ENCODE measurements at places on chromosomes 2 and 18. TPM values are rescaled to one million over a fixed set of nuclear protein-coding genes. Genes with fewer than 3 reads are reported as not detected.

The SERPINB7 gene
- total RNA-seq: not detected

DNA sequence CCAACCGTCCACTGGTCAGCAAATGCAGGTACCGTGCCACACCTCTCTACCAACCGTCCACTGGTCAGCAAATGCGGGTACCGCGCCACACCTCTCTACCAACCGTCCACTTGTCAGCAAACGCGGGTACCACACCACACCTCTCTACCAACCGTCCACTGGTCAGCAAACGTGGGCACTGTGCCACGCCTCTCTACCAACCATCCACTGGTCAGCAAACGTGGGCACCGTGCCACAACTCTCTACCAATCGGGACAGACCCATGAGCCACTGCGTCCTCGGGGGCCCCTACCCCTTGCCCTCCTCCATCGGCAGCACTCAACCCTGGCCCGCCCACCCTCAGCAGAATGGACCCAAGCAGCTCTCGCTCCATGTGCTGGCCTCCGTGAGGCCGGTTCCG, 226.4 kb upstream of the SALL3 start:
- no peak for DNase-seq

DNA sequence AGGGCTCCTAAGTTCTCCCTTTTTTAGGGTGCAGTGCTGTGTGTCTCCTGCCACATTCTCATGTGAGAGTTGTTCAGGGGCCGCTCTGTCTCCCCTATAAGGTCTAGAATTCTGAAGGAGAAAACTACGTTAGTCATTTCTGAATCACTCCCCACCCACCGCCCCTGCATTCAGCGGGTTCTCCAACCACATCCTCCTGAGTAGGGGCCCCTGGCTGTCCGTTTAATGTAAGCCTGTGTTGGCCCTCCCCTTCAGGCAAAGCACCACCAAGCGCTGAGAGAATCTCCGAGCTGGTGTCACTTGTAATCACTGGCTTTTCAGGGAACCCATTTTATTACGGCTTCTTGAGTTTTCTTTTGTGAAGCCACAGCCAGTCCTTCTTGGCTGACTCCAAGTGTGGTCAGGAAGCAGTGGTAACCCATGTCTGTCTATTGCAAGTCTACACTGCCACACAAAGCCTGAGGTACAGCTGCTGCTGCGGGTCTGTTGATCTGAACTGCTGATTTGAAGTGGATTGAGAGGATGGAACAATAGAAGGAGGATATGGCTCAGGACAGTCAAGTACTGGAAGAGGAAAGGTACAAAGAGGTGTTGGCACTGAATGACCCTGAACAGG, 16.9 kb downstream of the LCT start:
- DNase-seq: no peak

- no peak for DNase-seq
Measured at GRCh38 chr2:60679036-60679780, 76.9 kb upstream of the PAPOLG start.

DNA sequence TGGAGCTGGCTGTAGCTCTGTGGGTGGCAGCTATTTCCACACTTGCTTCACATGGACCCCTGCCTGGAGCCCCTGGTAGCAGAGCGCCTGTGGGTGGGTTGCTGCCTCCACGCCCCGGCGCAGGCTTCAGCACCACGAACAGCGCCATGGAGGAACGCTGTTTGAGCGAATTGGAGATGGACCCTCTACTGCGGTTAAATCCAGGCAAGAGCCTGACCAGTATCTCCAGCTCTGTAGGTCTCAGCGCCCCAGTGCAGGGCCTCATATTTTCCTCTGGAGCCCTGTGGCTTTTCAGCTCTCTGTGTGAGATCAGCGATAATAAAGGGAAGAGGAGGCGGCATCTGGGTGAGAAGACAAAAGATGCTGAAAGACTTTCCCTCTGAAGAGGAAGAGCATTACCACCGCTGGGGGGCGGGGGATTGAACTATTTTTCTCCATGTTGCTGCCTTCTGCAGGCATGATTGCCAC, 12.0 kb downstream of the ONECUT2 start:
- DNase-seq: peak; percentile 62

The FBXO41 gene
- total RNA-seq: 14.0 TPM

- no peak for DNase-seq
Measured at GRCh38 chr2:52934323-52934898, 833.2 kb upstream of the CHAC2 start.

The PROC gene
- total RNA-seq: not detected

DNA sequence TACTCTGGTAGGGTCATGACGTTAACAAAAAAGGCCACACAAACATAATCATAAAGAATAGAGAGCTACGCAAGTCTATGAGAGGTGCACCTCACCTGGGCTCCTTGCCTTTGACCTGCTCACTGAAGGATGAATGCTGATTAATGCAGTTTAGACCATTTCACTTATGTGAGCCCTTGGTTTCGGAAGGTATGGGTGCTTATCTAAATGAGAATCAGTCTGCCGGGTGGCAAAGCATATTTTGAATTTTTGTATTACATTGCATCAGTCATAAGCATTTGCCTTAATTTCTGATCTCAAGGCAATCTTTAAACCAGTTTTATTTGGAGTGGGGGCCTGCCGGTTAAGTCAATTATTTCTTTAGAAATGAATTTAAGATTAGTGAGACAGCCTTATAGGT, 42.8 kb downstream of the SLC9A4 start:
- no peak for DNase-seq

- no peak for DNase-seq
Measured at GRCh38 chr2:234967201-234967869, 15.5 kb downstream of the SH3BP4 start.

DNA sequence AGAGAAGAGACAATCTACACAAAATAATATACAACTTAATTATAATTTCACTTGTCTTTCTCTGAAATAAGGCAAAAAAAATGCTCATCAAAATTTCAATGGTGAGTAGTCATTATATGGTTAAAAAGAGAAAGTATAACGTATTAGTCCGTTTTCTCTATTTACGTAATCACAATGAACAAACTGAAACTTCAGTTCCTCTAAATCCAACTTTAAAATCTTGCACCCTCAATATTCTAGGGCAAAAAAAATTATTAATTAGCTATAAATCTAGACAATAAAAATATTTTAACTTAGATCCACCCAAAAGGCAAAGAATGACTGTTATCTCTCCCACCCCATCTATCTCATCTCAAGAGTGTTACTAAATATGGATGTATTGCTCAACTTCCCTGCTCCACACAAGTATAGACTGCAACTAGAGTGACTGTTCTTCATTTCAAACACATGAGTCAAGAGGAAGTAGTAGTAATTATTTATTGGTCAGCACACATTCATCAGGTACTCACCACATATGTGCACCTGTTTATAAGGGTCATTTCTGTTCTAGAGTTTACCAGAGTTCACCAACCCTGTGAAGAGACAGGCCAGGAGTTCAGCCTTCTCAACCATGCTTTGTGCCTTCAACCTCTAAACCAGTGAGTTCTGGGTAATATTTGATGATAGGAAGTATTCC, 36.4 kb downstream of the STK39 start:
- no peak for DNase-seq

DNA sequence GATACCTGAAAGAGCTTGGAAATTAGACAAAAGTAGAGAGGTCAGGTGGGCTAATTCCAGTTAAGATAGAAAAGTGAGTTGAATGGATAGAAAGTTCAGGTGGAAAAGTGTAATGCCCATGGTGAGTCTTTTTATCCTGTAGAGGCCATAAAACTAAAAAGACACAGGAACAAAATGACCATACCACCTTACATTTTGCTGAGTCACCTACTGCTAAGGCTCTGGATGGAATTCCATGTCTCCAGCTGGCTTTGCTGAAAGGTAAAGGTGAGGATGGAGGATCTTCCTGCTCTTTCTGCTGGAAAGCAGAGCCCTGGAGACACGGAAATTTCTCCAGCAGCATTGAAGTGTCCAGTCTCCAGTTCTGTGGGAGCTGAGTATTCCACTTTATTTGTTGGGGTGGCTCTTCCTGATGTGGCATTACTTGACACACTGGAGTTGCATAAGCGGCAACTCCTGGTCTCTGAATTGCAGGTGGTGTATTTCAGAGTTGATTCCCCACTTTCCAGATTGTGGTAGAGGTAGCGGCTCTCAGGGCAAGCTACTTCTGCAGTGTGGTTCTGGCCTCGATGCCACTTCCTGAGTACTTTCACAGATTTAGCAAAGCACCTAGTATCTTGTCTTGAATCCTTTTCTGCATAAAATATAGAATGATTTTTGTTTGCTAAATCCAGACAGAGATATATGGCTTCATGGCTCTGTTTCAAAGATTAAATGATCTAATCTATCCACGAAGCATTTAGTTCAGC, 10.7 kb downstream of the IL1RL2 start:
- DNase-seq: no peak

The REEP1 gene
- total RNA-seq: 167 TPM

- DNase-seq: no peak
Measured at GRCh38 chr2:75894170-75894569, 183.5 kb upstream of the GCFC2 start.

GRCh38 chr2:170180031-170180566, 2.2 kb downstream of the MYO3B start:
- no peak for DNase-seq

DNA sequence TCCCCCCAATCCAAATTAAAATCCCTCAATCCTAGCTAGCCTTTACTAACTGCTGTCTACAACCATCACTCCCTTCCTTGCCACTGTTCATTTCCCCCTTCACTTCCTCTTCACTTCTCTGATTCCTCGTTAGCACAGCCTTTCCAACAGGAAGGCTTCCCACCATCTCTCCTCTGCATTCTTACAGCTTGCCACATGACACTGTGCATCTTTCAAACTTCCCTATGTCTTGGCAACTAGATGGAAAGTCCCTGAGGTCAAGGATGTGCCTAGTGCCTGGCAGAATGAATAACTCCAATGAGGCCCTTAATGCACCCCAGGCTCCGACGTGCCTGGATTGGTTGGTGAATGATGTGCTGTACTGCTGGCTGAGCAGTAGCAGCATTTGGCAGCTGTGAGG, 15.2 kb downstream of the SAP130 start:
- no peak for DNase-seq

DNA sequence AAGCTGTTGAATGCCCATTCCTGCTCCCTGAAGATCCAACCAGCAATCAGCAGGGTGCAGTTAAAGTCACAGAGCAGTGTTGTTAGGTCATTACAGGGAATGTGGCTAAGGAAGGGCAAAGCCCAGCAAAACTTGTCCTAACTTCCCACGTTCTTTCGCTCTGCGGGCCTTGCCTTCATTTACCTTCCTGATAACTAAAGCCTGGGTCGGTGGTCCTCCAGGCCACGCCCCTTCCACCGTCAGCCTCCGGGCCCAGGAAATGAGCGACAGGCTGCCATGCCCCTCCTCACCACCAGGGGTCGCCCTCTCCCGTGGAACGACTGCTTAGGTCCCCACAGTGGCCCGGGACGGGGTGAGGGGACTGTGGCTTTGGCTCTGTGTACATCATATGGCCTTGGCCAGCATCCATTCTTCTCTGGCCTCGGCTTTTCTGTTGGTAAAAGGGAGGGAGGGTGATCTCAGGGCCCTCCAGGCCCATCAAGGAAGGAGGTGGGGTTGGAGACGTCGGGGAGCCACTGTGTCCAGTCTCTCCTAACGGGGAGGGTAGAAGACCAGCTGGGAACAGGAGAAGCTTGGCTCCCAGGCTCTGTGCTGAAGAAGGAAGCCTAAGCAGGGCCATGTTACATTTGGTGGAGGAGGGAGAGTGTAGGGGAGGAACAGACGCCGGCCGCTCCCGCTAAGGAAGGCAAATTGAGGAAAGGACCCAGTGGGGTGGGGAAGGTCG, 2.2 kb downstream of the SH2D6 start:
- peak; percentile 96 for DNase-seq

The HOXD12 gene
- total RNA-seq: not detected

The CNRIP1 gene
- 28.0 TPM for total RNA-seq

- DNase-seq: no peak
Measured at GRCh38 chr18:13626544-13626908, 99.8 kb downstream of the FAM210A start.

DNA sequence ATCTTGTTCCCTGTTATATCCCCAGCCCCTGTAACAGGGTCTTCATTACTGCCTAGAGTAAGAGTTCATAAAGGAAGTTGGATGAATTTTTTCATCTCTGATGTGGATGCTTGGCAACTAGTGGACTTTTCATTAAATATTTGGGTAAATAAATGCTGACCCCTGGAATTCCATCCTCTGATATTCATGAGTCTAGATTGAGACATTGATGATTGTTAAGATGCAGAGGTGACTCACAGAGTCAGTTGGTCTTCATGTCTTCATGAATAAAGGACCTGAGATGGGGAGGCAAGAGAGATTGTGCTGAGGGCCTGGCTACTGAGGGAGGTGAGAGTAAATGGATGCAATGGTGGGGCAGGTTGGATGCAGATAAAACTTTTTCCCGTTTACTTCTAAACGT, 132.7 kb upstream of the NT5C1B start:
- DNase-seq: no peak

The MTHFD2 gene
- 293 TPM for total RNA-seq

- DNase-seq: peak; percentile 70
Measured at GRCh38 chr2:210503001-210503623, 26.6 kb upstream of the LANCL1 start.

- no peak for DNase-seq
Measured at GRCh38 chr2:233407771-233408181, 53.5 kb downstream of the DGKD start.

DNA sequence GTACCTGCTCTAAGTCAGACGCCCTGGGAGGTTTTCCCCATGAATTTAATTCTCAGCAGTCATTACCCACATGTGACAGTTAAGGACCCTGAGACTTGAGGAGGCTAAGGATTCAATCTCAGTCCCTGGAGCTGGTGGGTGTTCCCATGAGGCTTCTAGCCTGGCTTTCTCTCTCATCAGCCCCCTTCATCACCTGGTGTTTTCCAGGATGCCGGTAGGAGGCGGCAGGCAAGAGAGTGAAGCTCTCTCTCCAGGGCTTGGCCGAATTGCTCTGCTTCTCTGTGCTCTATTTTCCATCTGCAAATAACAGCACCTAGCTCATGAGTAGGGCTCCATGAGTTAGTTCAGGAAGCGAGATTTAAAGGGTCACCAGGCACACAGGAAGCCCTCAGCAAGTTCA, 241.9 kb downstream of the PTPRM start:
- DNase-seq: no peak

GRCh38 chr2:15758848-15759247, 167.2 kb downstream of the DDX1 start:
- no peak for DNase-seq

DNA sequence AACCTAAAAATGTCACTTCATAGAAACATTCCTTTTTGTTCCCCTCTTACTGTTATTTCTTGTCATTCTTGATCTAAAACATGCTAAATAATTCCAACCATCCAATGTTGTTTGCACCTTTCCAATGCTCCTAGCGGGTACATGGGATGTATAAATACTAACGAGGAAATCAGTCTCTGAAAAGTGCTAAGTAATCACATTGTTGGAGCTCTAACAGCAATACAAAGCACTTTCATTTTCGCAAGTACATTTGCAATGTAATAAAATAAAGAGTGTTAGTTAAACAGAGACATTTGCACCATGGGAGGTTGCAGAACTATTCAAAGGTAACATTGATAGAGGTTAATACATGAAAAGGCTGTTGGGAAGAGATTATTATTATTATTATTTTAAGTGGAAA, 286.2 kb upstream of the ACVR2A start:
- DNase-seq: no peak

The SCN3A gene
- 22.2 TPM for total RNA-seq

The TSGA10 gene
- 3.8 TPM for total RNA-seq
